ENCODE measurements at places on chromosomes 3 and 15.

- no peak for DNase-seq
Observed at GRCh38 chr3:49805367-49805782, 2.3 kb downstream of the INKA1 start.

- DNase-seq, result no peak
Observed at GRCh38 chr3:108595321-108595720, 5.8 kb downstream of the DZIP3 start.

GRCh38 chr15:66232267-66232625 is 21.3 kb downstream of the MEGF11 start:
- DNase-seq, result no peak

GRCh38 chr3:133464573-133464972 is 64.7 kb downstream of the BFSP2 start:
- no peak for DNase-seq

DNA sequence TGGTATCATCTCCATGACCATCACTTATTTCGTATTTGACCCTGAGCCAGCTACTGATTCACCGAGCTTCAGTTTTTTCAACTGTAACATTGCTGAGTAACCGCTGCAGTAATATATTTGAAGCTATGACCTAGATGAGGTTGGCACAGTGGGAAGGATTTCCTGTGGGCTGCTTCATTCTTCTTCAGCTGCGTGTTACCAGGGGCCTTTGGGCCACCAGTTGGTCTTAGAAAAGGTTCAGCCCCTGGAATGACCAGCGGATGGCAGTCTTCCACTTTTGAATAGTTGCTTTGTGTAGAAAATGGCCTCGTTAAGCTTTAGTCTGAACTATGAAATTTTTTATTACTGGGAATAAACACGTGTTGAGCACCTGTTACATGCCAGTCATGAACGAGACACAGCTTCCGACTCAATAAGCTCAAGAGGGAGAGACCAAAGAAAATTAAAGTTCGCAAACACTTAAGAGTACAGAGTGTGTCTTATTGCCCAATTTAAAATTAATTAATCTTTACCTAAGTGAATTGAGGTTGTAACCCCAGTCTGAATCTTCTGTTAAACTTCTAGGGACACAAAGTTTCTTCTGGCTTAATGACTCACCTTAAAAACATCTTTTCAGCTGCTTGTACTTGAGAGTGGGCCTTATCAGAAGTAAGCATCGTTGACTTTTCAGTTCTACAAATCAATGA is 57.6 kb upstream of the NR2E3 start:
- DNase-seq, result no peak

DNA sequence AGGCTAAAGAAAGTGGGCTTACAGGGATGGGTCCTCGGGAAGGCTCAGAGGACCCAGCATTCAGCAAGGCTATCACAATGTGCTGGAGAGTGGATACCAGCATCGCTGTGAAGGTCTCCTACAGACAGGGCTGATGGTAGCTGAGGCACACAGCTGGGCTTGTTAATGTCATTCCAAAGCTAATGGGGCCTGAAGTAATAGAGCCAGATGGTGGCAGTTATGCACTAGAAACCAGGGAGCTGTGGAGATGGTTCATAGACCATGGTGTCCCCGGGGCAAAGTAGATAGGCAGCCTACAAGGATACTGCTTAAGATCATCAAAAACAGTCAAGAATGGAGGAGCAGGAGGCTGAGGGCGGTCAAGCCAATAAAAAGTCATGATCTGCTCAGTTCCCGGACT is 24.8 kb upstream of the BOC start:
- no peak for DNase-seq

DNA sequence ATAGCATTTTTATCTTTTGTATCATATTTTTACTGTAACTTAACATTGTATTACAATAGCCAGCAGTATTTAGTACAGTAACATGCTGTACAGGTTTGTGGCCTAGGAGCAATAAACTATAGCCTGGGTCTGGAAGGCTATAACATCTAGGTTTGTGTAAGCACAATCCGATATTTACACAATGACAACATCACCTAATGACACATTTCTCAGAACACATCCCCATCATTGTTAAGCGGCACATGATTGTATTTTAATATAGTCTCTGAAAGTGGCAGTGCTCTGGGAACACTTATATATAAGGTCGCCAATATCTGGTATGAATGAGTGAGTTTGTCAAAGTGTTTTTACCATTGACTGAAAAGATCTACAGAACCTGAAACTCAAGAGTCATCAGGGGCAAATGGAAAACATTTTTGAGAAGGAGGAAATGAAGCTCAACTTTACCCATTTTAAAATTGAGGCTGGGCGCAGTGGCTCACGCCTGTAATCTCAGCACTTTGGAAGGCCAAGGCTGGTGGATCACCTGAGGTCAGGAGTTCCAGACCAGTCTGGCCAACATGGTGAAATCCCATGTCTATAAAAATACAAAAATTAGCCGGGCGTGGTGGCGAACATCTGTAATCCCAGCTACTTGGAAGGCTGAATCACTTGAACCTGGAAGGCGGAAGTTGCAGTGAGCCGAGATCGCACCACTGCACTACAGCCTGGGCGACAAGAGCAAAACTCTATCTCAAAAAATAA is 38.8 kb upstream of the TNFSF10 start:
- DNase-seq, result no peak

GRCh38 chr3:73614419-73614818 is 10.3 kb downstream of the PDZRN3 start:
- DNase-seq, result no peak

GRCh38 chr3:150330872-150331271 is 77.2 kb upstream of the TSC22D2 start:
- no peak for DNase-seq

DNA sequence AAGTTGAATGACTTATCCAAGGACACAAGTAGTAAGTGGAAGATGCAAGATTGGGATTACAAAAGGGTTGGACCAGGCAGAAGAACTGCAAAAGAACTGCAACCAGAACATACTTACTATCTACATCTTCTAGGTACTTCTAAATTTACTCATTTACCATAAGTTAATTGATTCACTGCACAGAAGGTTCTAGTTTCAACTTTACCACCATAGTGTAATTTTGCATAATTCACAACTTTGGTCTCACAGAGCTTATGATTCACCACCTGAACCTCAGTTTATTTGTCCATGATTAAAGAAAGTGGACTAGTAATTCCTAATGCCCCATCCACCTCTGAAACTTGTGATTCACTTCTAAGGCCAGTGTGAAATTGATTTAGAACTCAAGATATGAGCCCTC is 236.8 kb upstream of the UBE2E2 start:
- DNase-seq, result no peak

DNA sequence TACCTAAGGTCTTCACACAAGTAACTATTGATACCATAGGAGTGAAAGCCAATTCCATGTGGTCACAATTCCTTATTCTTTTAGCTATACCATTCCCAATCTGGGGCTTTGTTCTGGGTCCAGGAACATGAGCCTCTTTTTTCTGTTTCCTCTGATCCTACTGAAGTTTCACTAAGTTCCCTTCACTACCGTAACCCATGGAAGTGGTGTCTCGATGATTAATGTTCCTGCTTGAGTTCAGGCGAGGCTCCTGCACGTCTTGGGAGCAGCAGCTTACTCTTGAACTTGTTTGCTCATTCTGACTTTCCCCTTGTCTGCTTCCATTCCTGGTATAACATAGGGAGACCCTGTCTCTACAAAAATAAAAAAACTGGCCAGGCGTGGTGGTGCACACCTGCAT is 23.6 kb downstream of the ZNF592 start:
- DNase-seq, result no peak

GRCh38 chr3:155019575-155019974 is 60.5 kb upstream of the MME start:
- no peak for DNase-seq

DNA sequence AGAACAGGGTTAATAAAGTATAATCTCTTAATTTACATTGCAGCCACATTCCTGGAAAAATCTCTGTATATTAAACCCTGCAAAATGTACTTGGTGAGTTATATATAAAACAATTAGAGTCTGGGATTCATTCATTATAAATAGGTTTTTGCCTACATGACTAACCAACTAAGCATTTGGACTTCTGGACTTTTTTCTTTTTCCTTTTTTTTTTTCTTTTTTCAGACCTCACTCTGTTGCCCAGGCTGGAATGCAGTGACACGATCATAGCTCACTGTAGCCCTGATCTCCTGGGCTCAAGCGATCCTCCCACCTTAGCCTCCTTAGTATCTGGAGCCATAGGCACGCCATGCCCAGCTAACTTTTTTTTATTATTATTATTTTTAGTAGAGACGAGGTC is 4.5 kb downstream of the DNAJC13 start:
- DNase-seq, result no peak

DNA sequence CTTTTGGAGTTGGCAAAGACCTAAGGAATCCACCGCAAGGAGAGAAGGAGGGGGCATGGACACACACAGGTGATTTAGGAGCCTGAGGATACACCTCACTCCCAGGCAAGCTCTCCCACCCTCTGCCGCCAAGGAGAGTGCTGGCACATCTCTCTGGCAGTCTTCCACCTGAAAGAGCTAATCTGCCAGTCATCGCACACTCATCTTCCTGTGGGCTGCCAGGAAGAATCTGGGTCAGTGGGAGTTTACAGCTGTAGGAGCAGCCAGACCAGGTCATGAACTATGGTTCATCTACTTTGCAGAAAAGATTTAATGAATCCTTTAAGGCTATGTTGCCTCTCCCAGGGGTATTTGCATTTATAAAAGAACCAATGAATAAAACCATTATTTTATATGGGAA is 170.6 kb upstream of the TSC22D2 start:
- no peak for DNase-seq

- no peak for DNase-seq
Observed at GRCh38 chr3:62379321-62379798, 6.0 kb upstream of the FEZF2 start.

GRCh38 chr3:116139641-116140040 is 305.6 kb downstream of the LSAMP start:
- DNase-seq, result no peak

DNA sequence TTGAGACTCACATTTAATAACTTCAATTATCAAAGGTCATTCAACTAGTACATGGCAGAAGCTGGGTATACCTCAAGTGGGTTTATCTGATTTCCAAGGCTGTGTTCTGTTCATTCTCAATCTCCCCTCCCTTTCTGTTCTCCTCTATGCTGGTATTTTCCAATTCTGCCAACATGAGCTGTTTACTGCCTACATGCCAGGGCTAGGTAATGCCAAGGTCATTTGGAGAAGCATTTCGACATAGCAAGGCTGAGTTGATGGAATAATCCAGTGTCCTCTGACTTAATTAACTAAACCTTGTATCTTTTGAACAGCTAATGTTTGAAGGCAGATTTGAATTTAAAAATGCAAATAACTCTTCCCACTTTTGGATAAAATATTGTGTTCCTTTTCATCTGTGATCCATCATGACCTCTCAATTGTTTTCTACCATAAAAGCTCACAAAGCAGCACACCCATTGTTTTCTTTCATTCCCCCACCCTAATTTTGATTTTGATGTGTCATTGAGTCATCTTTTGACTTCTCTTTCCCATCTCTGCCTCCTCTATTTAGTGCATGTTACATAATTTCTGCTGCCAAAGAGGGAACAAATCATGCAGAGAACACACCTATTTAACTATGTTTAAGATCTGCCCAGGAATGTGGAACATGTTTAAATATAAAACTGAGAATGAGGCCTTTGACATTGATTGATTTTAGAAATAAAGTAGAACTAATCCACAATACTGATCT is 308.8 kb upstream of the NR2E3 start:
- no peak for DNase-seq

DNA sequence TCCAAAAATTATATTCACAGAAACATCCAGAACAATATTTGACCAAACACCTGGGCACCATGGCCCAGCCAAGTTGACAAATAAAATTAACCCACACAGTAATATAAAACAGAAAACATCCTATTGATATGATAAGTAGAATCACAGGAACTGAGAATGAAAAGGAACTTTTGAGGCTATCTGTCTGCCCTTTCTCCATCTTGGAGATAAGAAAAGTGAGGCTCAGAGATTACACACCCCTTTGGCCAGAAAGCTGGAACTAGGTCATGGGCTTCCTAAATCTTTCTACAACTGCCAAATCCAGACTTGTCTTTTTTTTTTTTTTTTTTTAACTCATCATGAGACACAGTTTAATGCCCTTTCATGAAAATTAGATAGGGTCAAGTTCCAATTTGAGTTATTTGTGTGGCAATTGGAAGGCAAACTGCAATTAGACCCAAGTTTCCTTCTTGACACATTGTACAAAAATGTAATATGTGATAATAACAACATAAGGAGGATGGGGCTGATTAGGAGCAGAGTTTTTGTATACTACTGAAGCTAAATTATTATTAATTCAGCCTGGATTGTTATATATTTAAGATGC is 137.2 kb downstream of the RPL22L1 start:
- no peak for DNase-seq

DNA sequence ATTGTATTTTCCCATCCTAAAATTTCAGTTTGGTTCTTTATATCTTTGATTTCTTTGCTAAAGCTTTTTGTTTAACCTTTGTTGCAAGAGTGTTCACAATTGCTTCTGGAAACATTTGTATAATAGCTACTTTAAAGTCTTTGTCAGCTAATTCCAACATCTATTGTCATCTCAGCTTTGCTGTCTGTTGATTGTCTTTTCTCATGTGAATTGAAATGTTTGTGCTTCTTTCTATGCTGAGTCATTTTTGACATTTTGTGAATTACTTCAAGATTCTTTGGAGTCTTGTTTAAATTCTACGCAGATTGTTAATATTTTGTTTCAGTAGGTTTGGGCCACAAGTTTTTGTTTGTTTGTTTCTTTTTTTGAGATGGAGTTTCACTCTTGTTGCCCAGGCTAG is 73.2 kb downstream of the SUCNR1 start:
- DNase-seq, result no peak

DNA sequence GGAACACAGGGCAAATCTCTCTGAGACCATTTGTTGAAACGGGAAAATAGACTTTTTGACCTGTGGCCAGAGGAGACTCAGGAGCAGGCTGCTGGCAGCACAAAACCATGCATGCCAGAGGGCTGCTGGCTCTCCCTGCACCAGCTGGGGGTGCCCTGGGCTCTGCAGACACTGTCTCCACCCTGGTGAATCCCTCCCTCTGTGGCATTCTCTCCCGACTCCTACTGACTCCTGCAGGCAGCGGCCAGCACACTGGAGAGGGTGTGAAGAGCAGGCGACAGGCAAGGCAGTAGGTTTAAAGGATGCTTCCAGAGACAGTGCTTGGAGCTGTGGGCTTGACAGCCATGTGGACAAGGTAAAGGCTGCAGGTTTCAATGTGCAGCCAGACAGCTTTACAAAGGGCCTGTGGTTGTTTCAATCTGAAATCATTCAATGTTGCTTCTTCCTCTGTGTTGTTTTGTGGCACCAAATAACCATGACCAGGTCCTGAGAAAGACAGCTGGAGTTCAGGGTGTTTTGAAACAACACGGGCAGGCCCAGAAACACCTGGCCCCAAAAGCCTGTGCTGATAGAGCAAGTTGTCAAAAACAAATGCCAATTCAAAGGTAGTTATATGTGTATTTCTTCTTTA is 431.0 kb upstream of the ATP10A start:
- no peak for DNase-seq

DNA sequence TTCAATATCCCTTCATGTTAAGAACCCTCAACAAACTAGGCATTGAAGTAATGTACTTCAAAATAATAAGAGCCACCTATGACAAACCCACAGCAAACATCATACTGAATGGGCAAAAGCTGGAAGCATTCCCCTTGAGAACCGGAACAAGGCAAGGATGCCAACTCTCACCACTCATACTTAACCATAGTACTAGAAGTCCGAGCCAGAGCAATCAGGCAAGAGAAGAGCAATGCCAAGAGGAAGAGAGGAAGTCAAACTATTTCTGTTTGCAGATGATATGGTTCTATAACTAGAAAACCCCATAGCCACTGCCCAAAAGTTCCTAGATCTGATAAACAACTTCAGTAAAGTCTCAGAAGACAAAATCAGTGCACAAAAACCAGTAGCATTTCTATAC is 161.9 kb downstream of the UBE2E2 start:
- no peak for DNase-seq

- no peak for DNase-seq
Observed at GRCh38 chr3:30667280-30667651, 60.9 kb downstream of the TGFBR2 start.

All from stimulated activated CD4-positive, alpha-beta T cell treated with anti-CD3 and anti-CD28 coated beads, Interleukin-15, amount 100 ng/mL, for 48 hours (primary cell).